ENCODE measurements at places on chromosomes 13 and 19.
A peak's percentile ranks its signal among the peaks of the same experiment; 100 is the strongest.

DNA sequence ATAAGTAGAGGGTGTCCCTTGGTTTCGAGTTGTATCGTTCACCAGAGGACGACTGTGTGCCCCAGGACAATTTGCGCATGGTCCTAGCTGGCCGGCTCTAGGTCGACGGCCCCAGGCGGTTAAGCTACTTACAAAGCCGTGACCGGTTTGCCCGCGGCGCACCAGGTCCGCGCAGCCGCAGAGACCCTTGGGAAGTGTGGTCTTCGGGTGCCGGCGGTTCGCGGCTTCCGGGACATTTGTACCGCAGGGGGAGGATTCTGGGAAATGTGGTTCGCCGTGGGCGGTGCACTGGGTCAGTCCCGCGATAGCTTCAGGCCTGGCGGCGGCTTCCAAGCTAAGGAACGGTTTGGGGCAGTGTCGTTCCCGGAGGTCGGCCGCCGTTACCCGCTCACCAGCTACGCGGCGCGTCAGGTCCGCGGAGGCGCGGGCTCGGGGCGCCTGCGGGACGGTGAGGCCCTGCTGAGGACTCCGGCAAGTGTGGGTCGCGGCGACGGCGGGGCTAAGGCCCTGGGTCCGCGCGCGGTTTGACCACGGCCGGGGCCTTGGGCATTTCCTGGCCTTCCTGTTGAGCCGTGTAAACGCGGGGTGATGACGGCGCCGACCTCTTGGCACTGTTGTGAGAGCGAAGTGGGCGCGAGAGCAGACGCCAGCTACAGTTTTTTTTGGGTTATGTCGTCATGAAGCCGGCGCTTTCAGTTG is at the start of gene ZNF302:
ZNF302 (plus strand) TSS at position 293 of the 699 bp plus-strand sequence. CDS start 1,127 bp downstream, outside the sequence.
- DNase-seq: peak; percentile 97

DNA sequence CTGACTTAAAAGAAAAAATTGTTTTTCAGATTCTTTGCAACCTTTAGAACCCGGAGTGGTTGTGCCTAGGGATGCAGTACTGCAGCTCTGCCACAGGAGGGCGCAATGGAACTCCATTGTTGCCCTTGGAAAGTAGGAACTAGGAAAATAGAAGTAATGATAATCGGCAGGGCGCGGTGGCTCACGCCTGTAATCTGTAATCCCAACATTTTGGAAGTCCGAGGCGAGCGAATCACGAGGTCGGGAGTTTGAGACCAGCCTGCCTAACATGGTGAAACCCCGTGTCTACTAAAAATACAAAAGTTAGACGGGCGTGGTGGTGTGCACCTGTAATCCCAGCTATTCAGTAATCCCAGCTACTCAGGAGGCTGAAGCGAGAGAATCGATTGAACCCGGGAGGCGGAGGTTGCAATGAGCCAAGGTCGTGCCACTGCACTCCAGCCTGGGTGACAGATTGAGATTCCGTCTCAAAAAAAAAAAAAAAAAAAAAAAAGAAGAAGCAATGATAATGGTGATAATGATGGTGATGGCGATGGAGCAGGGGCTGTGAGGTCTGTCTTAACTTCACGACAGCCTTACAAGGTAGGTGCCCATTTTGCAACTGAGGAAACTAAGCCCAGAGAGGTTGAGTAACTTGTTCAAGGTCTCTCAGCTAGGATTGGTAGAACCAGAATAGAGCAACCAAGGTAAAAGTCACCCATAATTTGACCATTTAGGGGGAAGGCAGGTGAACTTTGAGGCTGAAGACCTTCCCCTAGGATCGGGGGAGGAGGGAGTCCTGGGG is 5.5 kb upstream of the ADAMTS10 start:
- peak; percentile 51 for DNase-seq

- DNase-seq: peak; percentile 70
These were observed 617.2 kb downstream of the DCT start for GRCh38 chr13:93862259-93862658.

GRCh38 chr13:28318496-28318895 is 176.4 kb downstream of the FLT1 start:
- no peak for DNase-seq

- DNase-seq: no peak
These were observed 26.5 kb downstream of the ATP4B start for GRCh38 chr13:113631341-113632095.

DNA sequence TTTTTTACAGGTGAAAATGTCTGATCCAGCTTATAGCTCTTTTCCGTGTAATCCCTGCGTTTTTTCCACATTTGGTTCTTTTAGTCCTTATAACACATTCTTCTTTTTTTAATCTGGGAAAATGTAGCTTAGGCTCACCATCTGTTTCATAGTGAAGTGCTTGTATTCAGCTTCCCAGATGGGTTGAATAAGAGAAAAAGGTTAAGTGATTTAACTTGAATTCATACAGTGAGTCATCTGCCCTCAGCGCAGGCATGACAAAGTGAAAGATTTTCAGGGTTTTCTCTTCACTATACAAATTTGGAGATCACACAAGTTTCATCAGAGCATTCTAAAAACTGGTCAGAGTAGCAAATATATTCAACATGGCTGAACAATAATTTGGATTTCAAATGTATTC is 224.8 kb downstream of the SPRY2 start:
- DNase-seq: peak; percentile 87

GRCh38 chr19:4583961-4584669 is 24.6 kb upstream of the SEMA6B start:
- no peak for DNase-seq

- DNase-seq: peak; percentile 51
These were observed 7.3 kb downstream of the NKPD1 start for GRCh38 chr19:45153339-45154063.

DNA sequence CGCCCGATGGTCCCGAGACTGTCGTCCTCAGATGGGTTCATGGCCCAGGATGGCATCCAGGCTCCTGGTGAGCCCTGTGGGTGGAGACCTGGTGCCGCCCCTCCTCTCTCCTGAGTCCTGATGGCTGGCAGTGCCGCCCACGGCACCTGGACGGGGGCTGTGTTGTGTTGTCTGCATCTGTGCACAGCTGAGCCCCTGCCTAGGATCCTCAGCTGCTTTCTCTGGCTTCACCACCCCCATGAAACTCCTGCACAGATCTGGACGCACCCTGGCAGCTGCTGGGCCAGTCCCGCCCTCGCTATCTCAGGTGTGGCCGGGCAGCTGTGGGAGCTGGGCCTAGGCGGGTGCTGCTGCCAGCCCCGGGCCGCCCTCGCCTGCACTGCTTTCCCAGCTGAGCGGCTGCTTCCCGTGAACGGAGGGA is 27.7 kb downstream of the MCF2L start:
- DNase-seq: no peak

- DNase-seq: no peak
These were observed 50.7 kb downstream of the C1QTNF9 start for GRCh38 chr13:24360106-24360505.

DNA sequence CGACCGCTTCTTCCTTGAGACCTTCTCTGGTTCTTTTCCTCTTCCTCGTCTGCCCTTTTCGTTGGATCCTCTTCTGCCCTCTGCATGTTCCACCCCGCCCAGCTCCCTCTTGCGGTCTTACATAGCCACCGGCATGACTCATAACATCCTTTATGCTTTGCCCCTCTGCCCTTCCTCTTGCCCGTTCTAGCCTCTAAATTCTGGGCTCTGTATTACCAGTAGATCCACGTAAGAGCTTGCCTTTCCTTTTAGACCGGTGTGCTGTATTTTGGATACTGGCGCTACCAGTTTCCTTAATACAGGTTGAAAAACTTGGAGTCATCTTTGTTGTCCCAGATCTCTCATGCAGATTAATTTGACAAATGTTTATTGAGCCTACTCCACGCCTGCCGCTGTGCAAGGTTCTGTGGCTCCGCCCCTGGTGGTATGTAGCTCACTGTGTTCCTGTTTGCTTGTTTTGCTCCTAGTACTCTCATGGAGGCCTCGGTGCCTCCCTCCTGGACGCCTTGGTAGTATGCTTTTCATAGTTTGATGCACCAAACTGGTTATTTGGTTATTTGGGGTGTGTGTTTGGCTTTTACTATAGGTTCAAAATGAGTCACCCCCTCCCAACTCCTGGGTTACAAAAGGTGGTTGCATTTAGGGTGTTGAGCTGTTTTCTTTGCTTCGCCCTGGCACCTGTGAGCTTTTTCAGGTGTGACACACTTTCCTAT is 1.7 kb downstream of the GTF3A start:
- peak; percentile 75 for DNase-seq

- DNase-seq: no peak
These were observed 78.8 kb upstream of the TMTC4 start for GRCh38 chr13:100753376-100753775.

GRCh38 chr19:2271234-2272103 is 10.5 kb downstream of the PEAK3 start:
- peak; percentile 87 for DNase-seq

GRCh38 chr13:76397413-76397812 is 488.8 kb downstream of the KCTD12 start:
- no peak for DNase-seq

DNA sequence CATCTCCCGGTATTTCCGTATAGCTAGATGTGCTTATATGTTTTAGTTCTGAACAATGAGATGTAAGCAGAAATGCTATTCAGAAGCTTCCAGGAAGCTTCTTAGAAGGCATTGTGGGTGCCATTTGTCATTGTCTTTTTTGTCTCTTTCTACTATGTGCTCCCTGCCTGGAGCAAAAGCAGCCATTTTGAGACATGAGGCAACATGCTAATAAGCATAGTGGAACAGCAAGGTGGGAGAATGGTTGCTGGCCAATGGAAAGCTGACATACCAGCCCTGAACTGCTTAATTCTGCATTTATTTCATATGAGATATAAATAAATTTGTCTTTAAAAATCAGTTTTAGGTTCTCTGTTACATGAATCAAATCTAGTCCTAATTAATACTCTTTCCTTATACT is 299.7 kb downstream of the LMO7 start:
- DNase-seq: no peak

DNA sequence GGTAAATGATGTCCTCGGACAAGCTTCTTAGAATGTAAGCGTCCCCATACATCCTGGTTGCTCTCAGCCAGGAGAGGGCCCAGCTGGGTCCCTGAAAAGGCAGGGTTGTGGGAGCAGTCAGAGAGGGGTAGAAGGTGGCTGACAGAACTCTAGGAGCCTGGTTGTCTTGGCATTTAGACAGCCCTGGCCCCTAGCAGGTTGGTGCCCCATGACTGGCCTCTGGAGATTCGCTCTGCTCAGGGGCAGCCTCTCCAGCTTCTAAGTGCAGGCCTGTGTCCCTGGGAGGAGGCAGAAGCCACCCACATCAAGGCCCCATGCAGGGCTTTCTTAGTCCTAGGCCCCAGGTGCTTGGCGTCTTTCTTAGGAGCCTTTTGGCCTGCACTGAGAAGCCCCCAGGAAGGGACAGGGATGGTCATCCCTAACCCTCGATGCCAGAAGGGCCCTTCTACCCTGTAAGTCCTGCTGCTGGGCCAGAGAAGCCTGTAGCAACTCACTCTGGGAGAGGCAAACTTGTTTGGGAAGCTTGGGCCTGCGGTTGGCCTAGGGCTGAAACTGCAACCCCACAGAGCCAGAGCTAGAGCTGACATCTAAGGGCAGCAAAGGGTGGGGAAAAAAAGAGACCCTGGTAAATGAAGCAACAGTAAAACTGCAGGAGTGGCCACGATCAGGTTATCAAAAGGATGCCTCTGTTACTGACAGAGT is 2.8 kb upstream of the CDX2 start:
- DNase-seq: no peak

DNA sequence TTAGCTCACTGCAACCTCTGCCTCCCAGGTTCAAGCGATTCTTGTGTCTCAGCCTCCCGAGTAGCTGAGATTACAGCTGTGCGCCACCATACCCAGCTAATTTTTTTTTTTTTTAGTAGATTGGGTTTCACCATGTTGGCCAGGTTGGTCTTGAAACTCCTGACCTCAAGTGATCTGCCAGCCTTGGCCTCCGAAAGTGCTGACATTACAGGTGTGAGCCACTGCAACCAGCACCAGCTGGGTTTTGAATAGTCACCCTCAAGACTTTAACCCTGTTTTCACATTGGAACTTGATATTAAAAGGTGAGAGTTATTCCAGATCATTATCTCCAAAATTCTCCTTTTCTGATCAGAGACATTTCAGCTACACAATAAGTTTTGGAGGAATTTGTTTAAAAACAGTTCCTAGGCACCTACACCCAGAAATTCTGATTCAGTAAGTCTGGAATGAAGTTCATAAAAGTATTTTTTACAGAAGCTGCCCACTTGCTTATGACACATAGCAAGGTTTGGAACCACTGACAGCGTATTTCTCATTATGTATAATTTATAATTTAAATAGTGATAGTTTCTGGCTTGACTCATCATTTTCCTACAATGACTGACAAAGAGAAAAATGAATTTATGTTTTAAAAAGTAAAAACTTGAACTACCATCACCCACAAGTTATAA is 417.3 kb downstream of the DIAPH3 start:
- DNase-seq: peak; percentile 84

GRCh38 chr13:75661443-75661842 is 25.3 kb downstream of the LMO7 start:
- no peak for DNase-seq

GRCh38 chr19:46297700-46298478 is 1.0 kb downstream of the HIF3A start:
- no peak for DNase-seq

- peak; percentile 97 for DNase-seq
These were observed 36.1 kb downstream of the ACTN4 start for GRCh38 chr19:38683393-38684077.

- no peak for DNase-seq
These were observed 15.8 kb upstream of the ELF1 start for GRCh38 chr13:41034881-41035280.

- DNase-seq: no peak
These were observed 1.1 kb downstream of the KLHL26 start for GRCh38 chr19:18637673-18638630.

DNA sequence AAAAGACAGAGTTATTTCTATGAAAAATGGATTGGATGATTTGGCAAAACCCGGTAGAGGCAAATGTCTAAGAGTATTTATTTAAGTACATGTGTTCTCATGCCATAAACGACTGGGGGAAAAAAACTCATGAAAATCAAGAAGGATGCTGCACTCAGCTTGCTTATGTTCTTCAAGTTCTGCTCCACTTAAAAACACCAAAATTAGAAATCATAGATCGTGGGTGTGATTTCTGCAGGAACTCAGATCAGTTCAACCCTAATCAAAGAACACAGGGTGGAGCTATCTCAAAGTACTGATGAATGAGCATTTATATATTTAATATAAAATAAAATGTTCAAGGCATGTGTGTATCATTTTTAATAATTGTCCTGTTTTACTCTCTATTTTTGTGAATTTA is 103.8 kb downstream of the FGF14 start:
- DNase-seq: no peak

- no peak for DNase-seq
These were observed 1208.3 kb downstream of the PCDH9 start for GRCh38 chr13:66021846-66022245.

DNA sequence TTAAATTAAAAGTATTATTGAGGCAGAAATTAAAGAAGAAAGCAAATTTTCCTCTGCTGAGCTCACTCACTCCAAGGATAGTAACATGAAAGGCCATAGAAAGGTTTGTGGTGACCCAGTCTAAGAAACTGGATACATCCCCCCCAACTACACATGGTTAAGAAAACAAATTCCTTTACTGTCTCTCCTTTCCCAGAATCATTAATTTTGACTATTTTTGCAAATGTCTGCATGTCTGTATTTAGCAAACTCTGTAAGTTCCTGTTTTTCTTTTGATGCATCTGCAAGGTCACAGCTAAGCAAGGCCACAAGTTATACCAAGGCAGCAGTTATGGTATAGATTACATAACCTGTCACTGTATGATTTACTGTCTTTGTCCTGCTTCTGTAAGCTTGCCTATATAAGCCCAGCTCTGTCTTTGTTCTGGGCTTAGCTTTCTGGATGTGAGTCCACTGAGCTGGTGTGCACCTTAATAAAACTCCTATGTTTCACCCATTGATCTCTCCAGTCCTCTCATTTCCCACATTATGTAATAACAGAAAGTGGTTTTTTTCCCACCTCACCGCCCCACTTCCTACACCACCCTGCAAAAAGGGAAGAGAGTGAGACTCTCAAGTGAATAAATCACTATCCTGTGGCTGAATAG is 8.5 kb upstream of the ZNF83 start:
- peak; percentile 17 for DNase-seq
